ENCODE measurements at places on chromosomes 2 and 18.

GRCh38 chr2:167822690-167823465, 424.5 kb downstream of the STK39 start:
- DNase-seq: no peak

DNA sequence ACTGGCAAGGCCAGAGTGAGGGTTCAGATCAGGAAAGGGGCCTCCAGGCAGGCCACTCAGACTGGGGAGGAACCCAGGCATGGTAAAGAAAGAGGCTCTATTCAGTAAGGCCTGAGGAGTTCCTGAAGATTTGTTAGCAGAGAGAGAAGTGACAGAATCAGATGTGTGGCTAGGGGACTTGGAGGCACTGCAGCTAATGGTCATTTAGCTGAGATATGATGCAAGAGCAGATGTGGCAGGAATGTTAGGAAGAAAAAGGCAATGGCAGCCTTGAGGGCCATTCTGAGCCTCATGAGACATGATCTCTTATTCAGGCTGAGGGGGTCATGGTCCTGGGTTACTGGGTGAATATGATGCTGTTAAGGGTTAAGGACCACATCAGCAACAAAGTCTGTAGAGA, 73.4 kb downstream of the CCDC93 start:
- DNase-seq: no peak

DNA sequence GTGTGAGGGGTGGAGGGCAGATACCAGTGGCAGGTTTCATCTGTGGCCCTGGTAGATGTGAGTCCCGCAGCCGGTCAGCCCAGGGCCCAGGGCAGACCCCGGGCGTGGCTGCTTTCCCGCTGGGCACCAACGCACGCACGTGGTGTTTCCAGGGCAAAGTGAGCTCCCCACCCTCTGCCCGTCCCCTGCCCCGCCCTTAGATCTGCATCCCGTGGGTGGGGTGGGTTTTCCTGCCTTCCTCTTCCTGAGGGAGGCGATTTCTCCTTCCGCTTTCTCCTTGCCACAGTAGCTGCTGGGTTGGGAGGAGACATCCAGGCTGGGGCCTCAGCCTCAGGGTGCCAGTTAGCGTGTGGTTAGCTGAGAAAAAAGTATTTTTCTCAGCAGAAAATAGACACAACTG, 49.6 kb downstream of the ODC1 start:
- DNase-seq: no peak

- no peak for DNase-seq
These were observed 178.0 kb downstream of the RIT2 start for GRCh38 chr18:42937436-42937835.

GRCh38 chr2:34991508-34992274, 1363.9 kb upstream of the CRIM1 start:
- DNase-seq: no peak

DNA sequence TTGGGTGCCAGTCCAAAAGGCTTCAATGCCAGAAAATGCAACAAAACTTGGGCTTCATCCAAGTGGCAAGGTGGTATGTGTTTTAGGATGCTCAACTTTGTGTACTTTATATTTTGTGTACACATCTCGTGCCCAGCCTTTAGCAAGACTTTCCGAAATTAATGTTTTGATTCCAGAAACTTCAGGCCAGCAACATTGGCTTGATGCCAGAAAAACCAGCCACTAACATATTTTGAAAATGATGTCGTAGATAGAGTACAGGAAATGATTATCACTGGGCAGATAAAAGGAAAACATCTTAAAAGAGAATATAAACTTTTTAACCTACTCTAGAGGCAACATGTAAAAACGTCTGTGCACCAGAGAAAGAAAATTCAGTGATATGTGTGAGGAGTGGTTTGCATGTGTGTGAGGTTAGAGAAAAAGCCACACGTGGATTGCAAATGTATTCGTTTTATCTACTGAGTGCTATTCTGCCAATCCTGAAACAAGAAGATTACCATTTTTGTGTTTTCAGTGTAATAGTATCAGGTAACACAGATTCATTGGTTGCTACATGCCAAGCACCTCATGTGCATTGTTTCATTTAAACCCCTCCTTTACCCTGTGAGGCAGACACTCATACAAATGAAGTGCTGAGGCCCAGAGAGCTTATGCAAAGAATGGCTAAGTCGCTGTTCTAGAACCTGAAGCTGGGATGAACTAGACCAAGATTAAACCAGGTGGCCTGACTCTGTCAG, 264.8 kb downstream of the C1D start:
- no peak for DNase-seq

DNA sequence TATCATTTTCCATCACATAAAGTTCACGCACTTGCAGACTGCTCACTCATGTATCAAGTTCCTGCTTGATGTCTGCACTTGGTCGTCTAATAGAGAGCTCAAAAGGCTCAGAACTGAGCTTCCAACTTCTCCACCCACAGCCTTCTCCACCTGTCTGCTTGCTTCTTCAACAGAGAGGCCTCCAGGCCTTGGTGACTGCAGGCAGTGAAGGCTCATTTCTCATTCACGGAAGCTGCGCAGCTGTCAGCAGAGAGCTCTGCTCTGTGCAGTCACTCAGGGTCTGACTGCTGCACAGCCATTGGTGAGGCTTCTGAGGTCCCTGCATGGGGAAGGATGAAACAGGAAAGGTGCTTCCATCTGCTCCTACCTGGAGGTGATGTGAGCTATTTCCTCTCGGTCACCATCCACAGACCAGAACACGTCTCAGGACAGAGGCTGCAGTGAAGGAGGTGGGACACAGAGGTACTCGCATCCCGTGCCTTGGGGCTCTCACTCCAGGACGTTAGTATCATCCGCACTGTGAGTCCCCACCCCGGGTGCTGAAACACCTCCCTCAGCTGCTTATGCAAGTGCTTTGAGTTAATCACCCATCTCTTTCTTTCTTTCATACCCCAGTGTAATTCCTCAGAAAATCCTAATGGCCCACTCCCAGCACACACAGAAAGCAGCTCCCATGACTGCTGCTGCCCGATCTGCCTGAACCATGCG, 126.2 kb downstream of the TMEM18 start:
- DNase-seq: no peak

DNA sequence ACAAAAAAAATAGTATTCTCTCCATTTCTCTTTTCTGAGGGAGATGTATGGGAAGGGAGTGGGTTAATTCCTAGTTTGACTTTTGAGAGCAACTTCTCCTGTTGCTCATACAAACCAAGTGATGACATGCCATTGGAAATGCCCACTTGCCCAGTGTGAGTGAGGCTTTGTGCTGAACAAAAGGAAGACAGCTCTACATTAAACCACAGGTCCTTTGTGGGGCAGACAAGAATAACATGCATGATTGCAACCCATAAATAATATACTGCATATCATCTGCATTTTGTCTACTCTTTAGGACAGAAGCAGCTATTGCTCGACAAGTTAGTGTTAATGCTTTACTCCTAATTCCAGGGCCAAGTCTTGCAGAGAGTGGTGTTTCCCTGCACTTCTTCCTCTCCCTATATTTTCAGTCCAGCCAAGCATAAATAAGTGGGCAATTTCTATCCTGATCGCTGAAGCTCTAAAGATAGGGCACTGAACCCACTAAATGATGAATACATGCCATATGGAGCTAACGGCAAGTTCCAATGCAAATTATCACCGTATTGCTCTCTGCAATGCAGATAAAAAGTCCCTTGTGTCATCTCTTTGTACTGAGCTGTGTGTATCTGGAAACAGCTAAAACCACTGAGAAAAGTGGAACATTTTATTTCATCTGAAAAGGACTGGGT, 19.4 kb upstream of the EHBP1 start:
- no peak for DNase-seq

GRCh38 chr18:69205925-69206324, 194.8 kb upstream of the DOK6 start:
- DNase-seq: no peak

- DNase-seq: no peak
These were observed 109.0 kb upstream of the RGPD4 start for GRCh38 chr2:107717661-107718060.

GRCh38 chr18:60331890-60332289, 40.7 kb downstream of the MC4R start:
- DNase-seq: no peak

GRCh38 chr18:56945171-56946083, 201.5 kb upstream of the BOD1L2 start:
- DNase-seq: no peak

DNA sequence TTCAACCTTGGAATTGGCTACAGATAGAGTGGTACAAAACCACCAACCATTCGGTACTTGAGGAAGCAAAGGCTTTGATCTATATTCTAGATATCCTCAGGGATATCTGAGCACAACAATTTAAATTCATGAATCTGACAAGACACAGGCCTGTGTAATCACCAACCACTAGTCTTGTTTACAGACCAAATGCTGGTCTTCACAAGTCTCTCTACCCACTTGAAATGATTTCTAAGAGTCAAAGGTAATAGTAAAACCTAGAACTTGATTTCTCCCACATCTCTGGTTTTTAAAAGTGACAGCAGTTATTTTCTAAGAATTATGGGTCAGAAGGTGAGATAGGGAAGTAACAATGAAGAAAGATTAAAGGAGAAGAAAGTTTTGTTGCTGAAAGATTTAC, 613.7 kb upstream of the ACVR2A start:
- no peak for DNase-seq

DNA sequence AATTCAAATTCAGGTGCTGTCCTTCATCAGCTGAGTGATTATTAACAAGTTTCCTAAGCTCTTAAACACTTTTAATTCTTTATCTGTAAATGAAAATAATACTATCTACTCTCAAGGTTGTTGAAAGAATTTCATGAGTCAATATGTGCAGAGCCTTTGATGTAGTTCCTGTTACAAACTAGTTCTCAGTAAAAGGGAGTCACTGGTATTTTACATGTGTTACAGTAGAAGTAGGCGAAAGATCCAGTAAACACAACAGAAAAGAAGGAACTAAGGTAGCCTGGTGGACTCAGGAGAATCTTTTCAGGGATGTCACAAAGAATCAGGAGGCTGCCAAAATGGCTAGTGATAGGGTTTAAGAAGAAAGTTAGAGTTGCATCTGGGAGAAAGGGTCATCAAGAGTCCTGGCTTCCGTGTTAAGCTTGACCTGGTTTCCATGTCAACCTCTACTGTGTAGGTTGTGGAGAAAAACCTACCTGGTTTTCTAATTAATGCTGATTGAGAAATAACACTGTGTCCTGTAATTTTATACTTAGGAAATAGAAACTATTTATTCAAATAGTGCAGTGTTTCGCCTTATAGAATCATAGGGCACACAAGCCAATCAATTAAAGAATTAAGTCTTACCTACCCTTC, 58.3 kb upstream of the TRIB2 start:
- no peak for DNase-seq

DNA sequence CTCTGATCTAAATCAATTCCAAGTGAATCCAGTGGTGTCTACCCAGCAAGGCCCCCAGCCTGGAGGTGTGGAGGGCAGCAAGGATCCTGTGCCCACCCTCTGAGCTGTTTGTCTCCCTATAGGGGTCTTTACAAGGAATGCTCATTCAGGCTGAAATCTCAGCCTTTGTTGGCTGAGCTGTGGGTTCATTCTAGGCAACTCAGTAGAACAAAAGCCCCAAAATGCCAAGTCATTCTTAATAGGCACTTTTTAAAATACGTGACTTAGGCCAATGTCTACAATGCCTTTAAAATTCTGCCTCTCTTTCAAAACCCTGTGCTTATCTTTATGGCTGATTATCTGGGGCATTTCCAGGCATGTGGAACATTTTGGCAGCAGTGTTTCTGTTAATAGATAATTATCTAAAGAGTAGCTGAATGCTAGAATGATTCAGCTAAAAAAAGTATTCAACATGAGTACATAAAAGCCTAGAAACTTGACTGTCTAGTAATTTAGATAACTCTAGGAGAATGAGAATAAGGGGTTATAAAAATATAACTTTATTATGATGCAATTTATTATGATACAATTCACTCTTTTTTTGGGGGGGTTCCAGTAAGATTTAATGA, 7.4 kb downstream of the UGT1A6 start:
- DNase-seq: no peak

DNA sequence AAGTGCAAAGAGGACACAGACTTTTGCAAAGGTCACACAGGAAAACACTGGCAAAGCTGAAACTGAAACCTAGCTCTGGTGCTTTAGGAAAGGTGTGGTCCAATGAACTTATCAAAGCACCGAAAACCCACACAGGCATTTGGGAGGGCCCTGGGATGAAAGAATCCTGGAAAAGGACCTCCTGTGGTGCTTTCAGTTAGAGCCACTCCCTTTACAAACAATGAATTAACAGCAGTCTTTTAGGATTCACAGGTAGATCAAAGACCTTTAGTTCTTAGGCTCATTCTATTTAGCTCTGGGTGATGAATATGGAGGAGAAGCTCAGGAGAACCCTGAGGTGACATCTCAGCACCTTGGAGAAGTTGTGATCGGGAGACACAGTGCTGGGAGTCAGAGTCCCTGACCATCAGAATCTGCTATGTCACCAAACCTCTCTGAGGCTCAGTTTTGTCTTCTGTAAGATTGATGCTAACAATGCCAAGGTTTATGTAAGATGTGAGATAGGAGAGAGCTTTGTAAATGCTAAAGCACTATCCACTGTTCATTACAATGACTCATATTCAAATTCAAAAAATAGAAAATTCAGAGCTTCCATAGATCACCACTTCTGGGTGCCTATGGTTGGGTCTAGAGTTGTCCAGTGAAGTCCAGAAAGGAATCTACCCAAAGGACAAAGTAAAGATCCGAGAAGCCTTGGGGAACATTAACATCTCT, 39.3 kb downstream of the VSNL1 start:
- DNase-seq: no peak

DNA sequence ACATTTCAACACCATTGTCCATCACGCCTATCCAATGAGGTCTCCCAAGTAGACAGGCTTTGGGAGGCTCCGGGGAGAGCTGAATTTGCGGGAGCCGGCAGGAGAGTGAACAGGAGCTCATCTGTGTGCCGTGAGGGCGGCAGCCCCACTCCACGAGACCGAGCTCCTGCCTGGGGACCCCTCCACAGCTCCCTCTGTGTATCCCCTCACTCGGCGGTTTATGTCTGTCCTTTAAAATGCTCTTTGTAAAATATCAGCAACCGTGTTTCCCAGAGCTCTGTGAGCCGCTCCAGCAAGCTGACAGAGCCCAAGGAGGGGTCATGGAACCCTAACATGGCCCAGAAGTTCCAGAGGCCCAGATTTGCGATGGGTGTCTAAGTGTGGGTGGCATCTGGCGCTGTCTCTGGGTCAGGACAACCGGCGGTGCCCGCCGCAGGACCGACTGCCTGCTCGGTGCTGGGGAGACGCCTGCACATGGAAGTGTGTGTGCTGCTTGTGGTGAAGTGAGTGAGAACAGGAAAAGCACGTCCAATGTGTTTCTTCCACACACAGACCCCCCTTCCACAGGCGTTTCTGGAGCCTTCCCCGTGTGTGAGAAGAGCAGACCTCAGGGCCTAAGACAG, 34.8 kb downstream of the SLC66A2 start:
- DNase-seq: no peak

- no peak for DNase-seq
These were observed 538.4 kb downstream of the STK39 start for GRCh38 chr2:167708998-167709397.

DNA sequence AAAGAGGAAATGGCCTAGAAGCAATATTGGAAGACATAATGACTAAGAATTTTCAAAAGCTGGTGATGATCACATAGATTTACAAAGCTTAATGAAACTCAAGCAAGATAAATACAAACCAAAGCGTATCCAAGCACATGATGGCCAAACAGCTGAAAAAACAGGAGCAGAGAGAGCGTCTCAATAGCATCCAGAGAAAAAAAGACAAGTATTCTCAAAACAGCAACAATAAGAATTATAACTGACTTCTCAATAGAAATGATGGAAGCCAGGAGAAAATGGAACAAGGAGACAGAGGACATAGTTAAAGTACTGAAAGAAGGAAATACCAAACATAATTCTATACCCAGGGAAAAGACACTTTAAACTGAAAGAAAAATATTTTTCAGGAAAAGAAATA, 437.2 kb upstream of the TNP1 start:
- DNase-seq: no peak
